ENCODE measurements at places on chromosomes 5 and 9.

- DNase-seq = no peak
Observed at GRCh38 chr9:132669319-132669697, 475 bp downstream of the DDX31 start.

DNA sequence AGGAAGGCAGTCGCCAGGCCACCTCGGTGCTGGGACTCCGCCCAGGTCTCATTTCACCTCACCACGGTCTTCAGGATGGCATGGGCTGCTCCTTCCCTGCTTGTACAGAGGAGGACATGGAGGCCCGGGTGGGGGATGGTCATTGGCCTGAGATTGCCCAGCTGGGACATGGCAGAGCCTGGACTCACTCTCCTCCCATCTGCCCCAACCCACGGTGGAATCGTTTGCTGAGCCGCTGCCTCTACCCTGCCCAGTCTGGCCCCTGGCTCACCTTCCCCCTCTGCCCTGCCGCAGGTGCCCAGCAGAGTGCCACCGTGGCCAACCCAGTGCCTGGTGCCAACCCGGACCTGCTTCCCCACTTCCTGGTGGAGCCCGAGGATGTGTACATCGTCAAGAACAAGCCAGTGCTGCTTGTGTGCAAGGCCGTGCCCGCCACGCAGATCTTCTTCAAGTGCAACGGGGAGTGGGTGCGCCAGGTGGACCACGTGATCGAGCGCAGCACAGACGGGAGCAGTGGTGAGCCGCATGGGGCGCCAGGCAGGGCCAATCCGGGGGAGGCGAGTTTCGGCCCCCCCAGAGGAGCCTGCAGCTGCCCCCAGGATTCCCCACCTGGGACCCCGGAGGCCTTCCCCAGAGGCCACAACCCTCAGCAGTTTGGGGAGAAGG lies 36.7 kb downstream of the HK3 start:
- DNase-seq = no peak

- DNase-seq = peak; percentile 40
Observed at GRCh38 chr5:155649666-155650065, 636.1 kb downstream of the KIF4B start.

DNA sequence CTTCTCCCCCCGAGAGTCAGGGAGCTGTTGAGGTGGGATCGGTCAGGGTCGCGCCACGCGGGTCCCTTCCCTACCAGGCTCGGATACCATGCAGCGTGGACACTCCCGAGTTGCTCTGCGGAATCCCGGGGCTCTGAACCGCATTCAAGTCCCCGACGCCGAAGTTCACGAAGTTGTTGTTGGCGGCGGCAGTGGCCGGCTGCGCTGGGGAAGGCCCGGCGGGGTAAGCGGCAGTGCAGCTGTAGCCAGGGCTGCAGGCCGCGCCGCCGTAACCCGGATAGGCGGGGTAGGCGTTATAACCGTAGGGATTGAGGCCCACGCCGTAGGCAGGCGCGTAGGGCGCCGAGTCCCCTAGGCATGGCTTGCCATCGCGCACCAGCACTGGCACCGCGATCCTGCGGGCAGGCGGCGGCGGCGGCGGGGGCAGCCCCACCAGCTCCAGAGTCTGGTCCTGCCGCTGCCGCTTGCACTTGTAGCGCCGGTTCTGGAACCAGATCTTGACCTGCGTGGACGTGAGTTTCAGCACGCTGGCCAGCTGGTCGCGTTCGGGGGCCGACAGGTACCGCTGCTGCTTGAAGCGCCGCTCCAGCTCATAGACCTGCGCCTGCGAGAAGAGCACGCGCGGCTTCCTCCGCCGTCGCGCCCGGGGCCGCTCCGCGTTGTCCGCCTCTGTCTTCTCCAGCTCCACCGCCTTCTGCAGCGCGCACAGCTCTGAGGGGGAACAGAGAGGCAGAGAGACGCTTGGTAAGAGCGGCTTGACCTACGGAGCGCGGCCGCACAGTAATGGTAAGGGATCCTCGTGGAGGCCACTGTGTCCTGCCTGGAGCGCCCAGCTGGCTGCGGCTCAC lies 2.3 kb downstream of the NKX2-5 start:
- no peak for DNase-seq

Data from Ammon's horn (tissue), 1 donor.